Caki2 (cell line): ENCODE measurements at places on chromosomes 3 and 15. TPM values are rescaled to one million over a fixed set of nuclear protein-coding genes. Genes with fewer than 3 reads are reported as not detected.
A peak's percentile ranks its signal among the peaks of the same experiment; 100 is the strongest.

DNA sequence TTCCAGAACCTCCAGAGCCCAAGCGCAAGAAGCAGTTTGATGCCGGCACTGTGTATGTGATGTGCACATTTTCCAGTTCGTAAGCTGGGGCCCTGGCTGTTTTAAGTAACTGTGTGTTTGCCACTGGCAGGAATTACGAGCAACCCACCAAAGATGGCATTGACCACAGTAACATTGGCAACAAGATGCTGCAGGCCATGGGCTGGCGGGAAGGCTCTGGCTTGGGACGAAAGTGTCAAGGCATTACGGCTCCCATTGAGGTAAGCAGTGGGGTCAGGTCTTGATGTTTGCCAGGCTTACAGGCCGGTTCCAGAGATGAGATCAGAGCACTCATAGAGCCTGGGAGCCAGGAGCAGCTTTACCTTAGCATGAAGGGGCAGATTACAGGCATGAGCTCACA lies 28.4 kb downstream of the RBM5 start:
- no peak for DNase-seq

GRCh38 chr3:71962561-71963240 lies 177.8 kb upstream of the PROK2 start:
- no peak for DNase-seq

DNA sequence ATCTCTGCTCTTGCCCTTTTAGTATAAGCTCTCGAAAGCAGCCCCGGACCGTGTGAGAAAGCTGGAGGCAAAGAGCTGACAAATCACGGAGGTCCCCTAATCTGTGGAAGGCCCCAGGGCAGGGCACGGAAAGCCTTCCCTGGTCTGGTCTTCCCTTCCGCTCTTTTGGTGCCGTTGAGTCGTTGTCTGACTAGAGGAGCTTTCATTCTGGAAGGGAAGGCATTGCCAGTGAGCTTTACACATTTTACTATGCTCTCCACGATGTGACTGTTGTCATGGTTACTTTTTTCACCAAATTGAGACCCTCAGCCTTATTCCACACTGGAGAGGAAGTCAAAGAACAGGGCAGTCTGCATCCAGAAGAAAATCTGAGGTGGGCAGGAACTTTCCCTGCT lies 71.7 kb downstream of the CYP19A1 start:
- no peak for DNase-seq

DNA sequence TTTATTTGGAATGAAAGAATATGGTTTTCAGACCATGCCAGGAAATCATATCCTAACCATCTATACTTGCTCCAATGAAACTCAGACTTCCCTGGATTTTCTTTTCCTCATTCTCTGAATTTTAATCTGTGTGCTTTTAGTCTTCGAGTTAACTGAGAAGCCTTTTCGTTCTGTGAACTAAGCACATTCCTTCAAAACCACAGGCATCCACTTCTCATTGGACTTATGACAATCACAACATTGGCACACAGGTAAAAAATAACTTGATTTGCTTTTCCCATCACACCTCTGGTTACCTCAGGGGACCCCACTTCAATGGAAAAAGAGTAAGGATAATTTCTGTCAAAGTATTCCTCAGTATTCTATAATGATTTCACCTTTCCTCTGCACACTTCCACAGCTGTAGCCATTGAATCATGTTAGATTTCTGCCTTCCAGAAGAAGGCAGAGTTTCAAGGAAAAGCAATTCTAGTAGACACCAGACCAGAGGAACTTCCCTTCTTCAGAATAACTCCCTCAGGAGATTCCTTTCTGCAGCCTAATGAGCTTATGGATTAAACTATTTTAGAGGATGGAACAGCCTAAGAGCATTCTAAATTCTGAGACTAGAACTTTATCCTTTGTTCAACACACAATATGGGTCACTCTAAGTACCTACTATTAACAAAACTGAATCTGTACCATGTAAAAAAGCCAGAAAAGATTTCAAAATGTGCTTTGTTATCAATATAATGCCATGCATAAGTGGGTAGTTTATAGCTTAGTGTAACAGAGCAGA lies 15.9 kb downstream of the COMMD2 start:
- DNase-seq, result peak; percentile 83

DNA sequence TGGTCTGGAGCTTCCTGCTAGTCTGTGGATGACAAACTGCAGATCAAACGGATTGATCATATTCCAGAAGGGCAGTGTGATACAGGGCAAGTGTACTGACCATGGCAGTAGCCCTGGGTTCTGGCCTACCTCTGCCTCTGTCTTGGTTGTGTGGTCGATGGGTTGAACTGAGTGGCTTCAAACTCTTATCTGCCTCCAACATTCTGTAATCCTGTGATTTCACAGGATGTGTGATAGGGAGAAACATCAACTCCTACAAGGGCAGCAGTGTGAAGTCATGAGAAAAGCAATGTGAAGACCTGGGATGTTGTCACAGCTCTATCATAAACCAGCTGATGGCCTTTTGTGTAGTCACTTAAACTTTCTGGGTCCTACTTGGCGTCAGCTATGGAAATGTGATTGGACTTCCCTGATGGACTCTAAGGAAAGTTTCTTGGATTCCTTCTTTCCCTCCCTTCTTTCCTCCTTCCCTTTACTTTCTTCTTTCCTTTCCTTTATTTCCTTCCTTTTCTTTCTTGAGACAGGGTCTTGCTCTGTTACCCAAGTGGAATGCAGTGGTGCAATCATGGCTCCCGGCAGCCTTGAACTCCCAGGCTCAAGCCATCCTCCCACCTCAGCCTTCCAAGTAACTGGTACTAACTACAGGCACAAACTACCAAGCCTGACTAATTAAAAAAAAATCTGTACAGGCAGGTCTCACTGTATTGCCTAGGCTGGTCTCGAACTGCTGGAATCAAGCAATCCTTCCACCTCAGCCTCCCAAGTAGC lies 114.8 kb downstream of the BBX start:
- no peak for DNase-seq

DNA sequence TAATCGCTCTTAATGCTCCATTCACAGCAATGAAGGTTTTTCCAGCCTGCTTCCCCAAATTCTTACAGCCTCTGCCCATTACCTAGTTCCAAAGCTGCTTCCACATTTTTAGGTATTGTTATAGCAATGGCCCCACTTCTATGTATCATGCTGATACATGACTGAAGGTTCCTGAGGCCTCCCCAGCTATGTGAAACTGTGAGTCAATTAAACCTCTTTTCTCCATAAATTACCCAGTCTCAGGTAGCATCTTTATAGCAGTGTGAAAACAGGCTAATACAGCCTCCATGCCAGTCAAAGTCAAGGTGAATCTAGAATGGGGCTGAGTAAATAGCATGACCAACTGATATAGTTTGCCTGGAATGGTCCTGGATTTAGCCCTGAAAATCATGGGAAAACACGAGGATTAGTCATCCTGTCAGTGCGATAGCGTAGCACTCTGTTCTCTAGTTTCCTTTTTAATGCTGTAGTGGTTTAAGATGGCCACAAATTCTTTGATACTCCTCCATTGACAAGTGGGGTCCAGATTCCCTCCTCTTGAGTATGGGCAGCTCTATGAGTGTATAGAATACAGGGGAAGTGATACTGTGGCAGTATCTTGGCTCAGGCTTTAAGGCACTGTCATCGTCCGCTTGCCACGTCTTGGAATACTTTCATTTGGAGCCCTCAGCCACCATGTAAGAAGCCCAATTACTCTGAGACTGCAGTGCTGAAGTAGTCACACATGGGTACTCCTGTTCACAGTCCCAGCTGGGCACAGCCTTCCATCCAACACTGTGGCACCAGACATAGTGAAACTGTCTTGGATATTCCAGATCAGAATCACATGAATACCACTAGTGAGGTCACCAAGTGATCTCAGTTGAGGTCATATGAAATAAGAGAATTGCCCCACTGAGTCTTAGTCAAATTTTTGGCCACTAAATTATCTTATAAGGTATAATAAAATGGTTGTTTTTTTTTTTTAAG lies 94.0 kb upstream of the PLCL2 start:
- DNase-seq, result no peak

DNA sequence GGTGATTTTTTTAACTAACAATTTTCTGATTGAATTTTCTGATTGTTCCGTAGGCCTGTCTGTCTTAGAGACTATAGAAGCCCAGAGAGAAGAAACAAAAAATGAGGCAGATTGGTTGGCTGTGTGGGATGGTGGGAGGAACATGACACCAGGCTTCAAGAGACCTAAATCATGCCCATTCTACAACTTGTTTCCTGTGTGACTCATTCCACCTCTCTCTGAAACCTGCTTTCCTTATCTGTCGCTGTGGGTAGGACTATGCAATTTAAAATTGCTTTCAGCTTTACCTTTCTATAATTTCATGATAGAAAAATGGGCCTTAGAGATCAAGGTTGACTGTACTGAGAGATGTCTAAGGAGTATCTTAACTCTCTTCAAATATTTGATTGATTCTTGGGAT lies 44.5 kb downstream of the OXNAD1 start:
- no peak for DNase-seq

GRCh38 chr3:12777171-12777570 lies 18.1 kb upstream of the TMEM40 start:
- no peak for DNase-seq

- no peak for DNase-seq
These were observed 111.8 kb upstream of the MBNL1 start for GRCh38 chr3:152156880-152157279.

DNA sequence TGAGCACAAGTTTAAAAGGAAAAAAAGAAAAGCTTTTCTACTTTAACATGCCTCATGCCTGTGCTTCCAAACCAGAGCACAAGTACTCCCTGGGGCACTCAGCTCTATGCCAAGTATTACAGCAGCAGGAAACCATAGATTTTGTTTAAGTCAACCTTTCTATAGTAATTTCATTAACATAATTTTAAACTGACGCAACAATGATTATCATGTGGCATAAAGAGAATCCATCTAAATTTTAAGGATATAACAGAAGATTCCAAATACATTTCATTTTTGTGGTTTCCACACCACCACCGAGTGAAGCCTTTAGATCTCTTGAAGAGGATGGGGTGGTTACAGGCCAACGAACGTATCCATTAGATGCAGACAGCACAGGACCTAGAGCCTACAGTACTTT lies 112.1 kb downstream of the TNIK start:
- DNase-seq, result no peak

GRCh38 chr3:197001106-197001971 lies 28.3 kb downstream of the MELTF start:
- no peak for DNase-seq

DNA sequence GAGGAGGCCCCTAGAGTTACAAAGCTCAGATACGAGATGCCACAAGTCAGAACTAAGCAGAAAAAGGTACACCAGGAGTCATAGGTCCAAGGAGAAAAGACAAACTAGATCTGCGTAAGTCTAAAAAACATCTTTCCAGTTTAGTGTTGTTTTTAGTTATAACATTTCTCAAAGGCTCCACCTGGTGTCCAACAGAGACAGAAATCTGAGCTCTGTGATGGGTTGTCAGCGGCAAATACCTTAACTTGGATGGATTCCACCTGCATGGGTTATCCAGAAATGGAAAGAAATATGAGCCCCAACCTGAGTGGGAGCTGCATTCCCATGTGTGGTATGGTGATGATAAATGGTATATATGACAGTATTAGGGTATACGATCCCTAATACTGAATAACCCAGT lies 238.6 kb upstream of the CHRM5 start:
- DNase-seq, result peak; percentile 16

GRCh38 chr3:187769771-187770170 lies 24.5 kb upstream of the BCL6 start:
- DNase-seq, result no peak

DNA sequence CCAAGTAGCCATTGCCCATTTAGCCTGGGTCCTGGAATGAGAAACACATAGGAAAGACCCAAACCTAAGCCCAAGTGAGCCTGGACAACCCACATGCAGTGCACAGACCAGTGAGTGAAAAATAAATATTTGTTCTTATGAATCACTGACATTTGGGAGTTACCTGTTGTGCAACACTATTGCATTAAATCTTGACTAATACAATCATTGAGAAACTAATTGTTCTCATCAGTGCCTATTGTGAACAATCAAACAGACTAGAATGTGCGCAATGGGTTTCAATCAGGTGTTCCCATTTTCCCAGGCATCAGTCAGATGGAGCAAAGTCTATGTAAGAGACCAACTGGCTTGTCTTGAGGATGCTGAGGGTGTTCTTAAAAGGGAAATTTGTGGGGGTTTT lies 54.7 kb upstream of the CNOT10 start:
- no peak for DNase-seq

GRCh38 chr15:74240002-74240568 lies 4.0 kb downstream of the CCDC33 start:
- DNase-seq, result peak; percentile 99

ECT2 gene
- total RNA-seq, result 61.7 and 69.9 TPM in 2 replicates

AADACL2 gene
- total RNA-seq, result not detected in 2 replicates

MUC4 gene
- total RNA-seq, result 0.06 and 0.20 TPM in 2 replicates

HES1 gene
- 43.2 and 45.9 TPM in 2 replicates for total RNA-seq
